A549 treated with GW870086 at 1 μM for 4 hours (cell line): ENCODE measurements at places on chromosomes 12 and 14. TPM values are rescaled to one million over a fixed set of nuclear protein-coding genes. Genes with fewer than 3 reads are reported as not detected.

KRT73 gene
- not detected in 5 replicates for total RNA-seq

TMTC1 gene
- 0.05 to 0.12 TPM (median 0.06 TPM) in 4 of 5 replicates, not detected in the other for total RNA-seq

VRTN gene
- total RNA-seq: not detected in 5 replicates

CLEC9A gene
- not detected in 5 replicates for total RNA-seq

ARG2 gene
- 1.6 to 2.2 TPM (median 2.1 TPM) in 5 replicates for total RNA-seq

PPM1H gene
- 7.5 to 9.2 TPM (median 7.8 TPM) in 5 replicates for total RNA-seq

CCDC175 gene
- total RNA-seq: not detected in 5 replicates

BBOF1 gene
- total RNA-seq: 2.7 to 4.7 TPM (median 3.6 TPM) in 5 replicates

BCL2L14 gene
- 0.10 TPM in 1 of 5 replicates, not detected in the others for total RNA-seq

LPCAT3 gene
- 26.3 to 31.4 TPM (median 27.6 TPM) in 5 replicates for total RNA-seq
